ENCODE measurements at places on chromosomes 5 and 9. TPM values are rescaled to one million over a fixed set of nuclear protein-coding genes. Genes with fewer than 3 reads are reported as not detected.

Gene SPRY4
- total RNA-seq: 23.2 TPM

Gene SGCD
- 15.1 TPM for total RNA-seq

Gene IL4
- not detected for total RNA-seq

Gene HCN1
- total RNA-seq: under 0.01 TPM

Gene SAXO1
- not detected for total RNA-seq

Gene MYO10
- total RNA-seq: 61.2 TPM

Gene RNF224
- not detected for total RNA-seq

Gene MLANA
- total RNA-seq: not detected

Gene GPR107
- 27.4 TPM for total RNA-seq

Gene DOK3
- total RNA-seq: 2.6 TPM

Gene LPAR1
- 54.4 TPM for total RNA-seq

Gene IL5
- total RNA-seq: not detected

Gene TIGD6
- 6.1 TPM for total RNA-seq

Gene ANGPTL2
- 19.9 TPM for total RNA-seq

Gene WDR38
- not detected for total RNA-seq

Gene SLC1A1
- total RNA-seq: 17.7 TPM

Gene PCDHGA4
- total RNA-seq: 7.3 TPM

Gene CDKN2B-AS1
- total RNA-seq: 9.5 TPM

Gene SLC36A2
- not detected for total RNA-seq

Gene C9orf50
- not detected for total RNA-seq

Gene CCNO
- 0.32 TPM for total RNA-seq

Gene TRIM7
- 2.2 TPM for total RNA-seq

Gene PCDHGB2
- total RNA-seq: 2.3 TPM

Gene LVRN
- total RNA-seq: 0.64 TPM

Gene PCDHB10
- under 0.01 TPM for total RNA-seq

Gene ARID3C
- not detected for total RNA-seq

Gene COL15A1
- 1.7 TPM for total RNA-seq

Gene SLC45A2
- total RNA-seq: not detected

Gene FBXL7
- 10.6 TPM for total RNA-seq

Gene IFNA21
- total RNA-seq: not detected

Gene CSF2
- 0.43 TPM for total RNA-seq

Gene MATR3
- total RNA-seq: 190 TPM

Gene TEK
- total RNA-seq: 25.8 TPM

Gene ZNF454
- 0.43 TPM for total RNA-seq

Gene BNC2
- total RNA-seq: 41.6 TPM

Gene FOXD4L4
- total RNA-seq: not detected

Gene MYOZ3
- total RNA-seq: under 0.01 TPM

Gene IFNK
- total RNA-seq: not detected

Gene FAXDC2
- 4.2 TPM for total RNA-seq

Gene CCDC152
- 0.97 TPM for total RNA-seq

Gene PCDHGA7
- total RNA-seq: 3.5 TPM

Gene LYSMD3
- 28.1 TPM for total RNA-seq

Gene IL33
- 7.3 TPM for total RNA-seq

Gene ZFAND5
- total RNA-seq: 206 TPM

Gene LMX1B
- total RNA-seq: not detected

Gene PLGRKT
- total RNA-seq: 20.3 TPM

Gene EDIL3
- 108 TPM for total RNA-seq

Gene PRRT1B
- not detected for total RNA-seq

Gene DBH
- total RNA-seq: not detected

Gene GMCL2
- total RNA-seq: not detected

Gene SPAAR
- not detected for total RNA-seq

Gene RIOK2
- 31.6 TPM for total RNA-seq

Gene ANKH
- total RNA-seq: 31.6 TPM

Gene PLEKHG4B
- under 0.01 TPM for total RNA-seq

Gene CCDC192
- not detected for total RNA-seq

Gene ENTPD2
- not detected for total RNA-seq

Gene LCP2
- not detected for total RNA-seq

Gene SPINK4
- total RNA-seq: not detected
